SK-MEL-5 (cell line): ENCODE measurements at places on chromosomes 3 and 15. TPM values are rescaled to one million over a fixed set of nuclear protein-coding genes. Genes with fewer than 3 reads are reported as not detected.

DNA sequence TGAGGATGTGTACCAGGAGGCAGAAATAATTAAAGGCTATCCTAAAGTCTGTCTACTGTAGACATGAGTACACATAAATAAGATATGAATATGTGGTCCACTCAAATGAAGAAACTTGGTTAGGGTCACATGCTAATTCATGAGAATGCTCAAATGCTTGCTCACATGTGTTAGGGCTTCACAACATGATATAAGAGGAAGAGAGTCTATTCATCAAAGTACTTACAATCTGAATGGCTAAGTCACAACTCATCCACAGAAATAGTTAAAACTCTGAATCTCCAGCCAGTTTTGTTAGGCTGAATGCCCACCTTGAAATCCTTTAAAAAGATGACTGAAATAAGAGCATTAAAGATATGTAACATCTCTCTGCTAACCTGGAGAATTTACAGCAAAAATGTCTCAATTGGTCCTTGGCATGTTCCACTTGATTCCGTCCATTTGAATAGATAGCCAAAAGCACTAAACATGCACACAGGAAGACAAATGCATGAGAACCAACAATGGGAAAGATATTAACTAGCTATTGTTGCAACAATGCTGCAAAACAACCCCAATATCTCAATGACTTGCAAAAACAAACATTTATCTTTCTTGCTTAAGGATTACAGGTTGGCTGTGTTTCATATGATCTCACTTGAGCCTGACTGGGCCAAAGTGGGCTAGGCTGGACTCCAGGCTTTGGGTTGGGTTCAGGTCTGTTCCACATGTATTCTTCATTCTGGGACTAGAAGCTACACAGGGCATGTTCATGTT is 10.6 kb upstream of the TBC1D5 start:
- DNase-seq = no peak

DNA sequence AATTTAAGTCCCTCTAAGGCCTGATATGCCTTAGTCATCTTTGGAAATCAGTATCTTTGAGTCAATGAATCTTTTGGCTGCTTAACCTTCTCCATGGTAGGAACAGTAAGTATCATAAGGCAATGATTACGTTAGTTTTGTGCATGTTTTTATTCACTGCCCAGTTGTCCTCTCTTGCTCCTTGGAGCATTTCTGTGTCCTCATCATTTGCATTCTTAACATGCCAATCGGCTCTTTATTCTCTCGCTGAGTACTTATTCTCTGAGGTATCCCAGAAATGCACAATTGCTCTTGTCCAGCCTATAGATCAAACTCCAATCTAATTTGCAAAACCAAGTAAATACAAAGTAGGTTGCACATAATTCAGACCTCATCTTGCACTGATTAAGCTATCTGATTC is 405.0 kb upstream of the IL12A start:
- DNase-seq = no peak

- no peak for DNase-seq
These were observed 72.7 kb upstream of the PPIB start for GRCh38 chr15:64235552-64235951.

- peak; percentile 91 for DNase-seq
These were observed 28.3 kb downstream of the RSL24D1 start for GRCh38 chr15:55168350-55168974.

The P2RY14 gene
- not detected in 2 replicates for total RNA-seq

GRCh38 chr3:47228088-47228487 is 54.5 kb downstream of the KIF9 start:
- DNase-seq = no peak

- peak; percentile 66 for DNase-seq
These were observed 643 bp upstream of the RNU5B-1 start for GRCh38 chr15:65303687-65304380.

The PSTPIP1 gene
- total RNA-seq = not detected in 2 replicates

The PLEKHO2 gene
- total RNA-seq = 35.4 and 37.1 TPM in 2 replicates

DNA sequence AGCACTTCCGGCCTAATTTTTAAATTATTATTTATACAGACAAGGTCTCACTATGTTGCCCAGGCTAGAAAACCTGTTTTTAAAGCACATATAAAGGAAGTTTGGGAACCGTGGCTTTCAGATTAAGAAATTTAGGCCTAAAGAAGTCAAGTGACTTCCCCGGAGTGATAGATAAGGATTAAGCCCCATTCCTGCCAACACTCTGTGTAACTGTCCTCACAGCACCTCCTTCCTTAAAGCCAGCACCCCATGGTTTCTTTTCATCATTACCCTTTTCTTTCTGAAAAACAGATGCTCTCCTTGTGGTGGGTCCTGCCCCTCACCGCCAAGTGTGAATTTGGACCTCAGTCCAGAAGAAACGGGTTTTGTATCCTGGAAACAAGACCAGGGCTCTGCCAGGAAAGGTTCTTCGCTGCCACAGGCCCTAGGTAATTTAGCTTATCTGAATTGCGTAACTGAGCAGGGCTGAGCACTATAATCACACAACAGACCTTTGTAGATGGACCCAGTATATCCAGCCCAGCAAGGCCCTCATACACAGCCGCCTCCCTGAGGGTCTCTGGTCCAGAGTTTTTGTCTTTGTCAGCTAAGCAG is 231.3 kb downstream of the PLCL2 start:
- DNase-seq = no peak
